ENCODE measurements at places on chromosomes 16 and 17. TPM values are rescaled to one million over a fixed set of nuclear protein-coding genes. Genes with fewer than 3 reads are reported as not detected.

GRCh38 chr16:28930652-28931051 is 1.1 kb upstream of the CD19 start:
- no peak for DNase-seq

GRCh38 chr16:50275428-50276325 is 9.3 kb downstream of the ADCY7 start:
- DNase-seq = no peak

NAGPA gene
- 5.3 TPM for polyA plus RNA-seq

DNA sequence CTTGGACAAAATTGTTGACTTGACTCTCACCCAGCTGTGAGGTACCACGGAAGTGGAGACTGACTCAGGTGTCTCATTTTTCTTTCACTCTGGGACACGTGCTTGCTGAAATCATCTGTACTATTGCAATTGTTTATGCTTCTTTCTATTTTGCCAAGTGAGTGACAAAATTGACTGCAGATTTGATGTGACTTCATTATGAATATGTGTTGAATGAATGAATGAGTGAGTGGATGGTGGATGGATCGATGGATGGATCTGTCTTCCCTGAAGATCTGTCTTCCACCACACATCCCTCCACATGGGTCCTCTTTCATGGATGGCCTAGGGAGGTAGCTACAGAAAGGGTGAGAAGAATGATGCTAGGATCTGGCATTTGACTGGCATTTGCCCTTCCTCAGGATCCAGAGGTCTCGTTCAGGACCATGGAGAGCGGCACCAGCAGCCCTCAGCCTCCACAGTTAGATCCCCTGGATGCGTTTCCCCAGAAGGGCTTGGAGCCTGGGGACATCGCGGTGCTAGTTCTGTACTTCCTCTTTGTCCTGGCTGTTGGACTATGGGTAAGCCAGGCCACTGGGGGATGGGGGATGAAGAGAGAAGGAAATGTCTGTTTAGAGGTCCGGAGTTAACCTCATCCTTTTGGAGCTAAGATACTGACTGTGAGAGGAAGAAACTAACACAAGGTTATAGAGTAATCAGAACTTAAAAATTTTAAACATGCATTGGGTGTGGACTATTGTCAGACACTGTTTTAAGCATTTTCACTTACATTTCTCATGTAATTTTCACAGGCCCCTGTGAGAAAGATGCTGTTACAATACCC is 12.7 kb downstream of the SLC5A11 start:
- no peak for DNase-seq

- no peak for DNase-seq
These were observed 42.9 kb downstream of the HS3ST4 start for GRCh38 chr16:25734430-25735385.

GRCh38 chr17:48565925-48566710 is 12.0 kb downstream of the HOXB4 start:
- DNase-seq = no peak

GRCh38 chr16:5428932-5429331 is 331.3 kb upstream of the EEF2KMT start:
- DNase-seq = no peak

DNA sequence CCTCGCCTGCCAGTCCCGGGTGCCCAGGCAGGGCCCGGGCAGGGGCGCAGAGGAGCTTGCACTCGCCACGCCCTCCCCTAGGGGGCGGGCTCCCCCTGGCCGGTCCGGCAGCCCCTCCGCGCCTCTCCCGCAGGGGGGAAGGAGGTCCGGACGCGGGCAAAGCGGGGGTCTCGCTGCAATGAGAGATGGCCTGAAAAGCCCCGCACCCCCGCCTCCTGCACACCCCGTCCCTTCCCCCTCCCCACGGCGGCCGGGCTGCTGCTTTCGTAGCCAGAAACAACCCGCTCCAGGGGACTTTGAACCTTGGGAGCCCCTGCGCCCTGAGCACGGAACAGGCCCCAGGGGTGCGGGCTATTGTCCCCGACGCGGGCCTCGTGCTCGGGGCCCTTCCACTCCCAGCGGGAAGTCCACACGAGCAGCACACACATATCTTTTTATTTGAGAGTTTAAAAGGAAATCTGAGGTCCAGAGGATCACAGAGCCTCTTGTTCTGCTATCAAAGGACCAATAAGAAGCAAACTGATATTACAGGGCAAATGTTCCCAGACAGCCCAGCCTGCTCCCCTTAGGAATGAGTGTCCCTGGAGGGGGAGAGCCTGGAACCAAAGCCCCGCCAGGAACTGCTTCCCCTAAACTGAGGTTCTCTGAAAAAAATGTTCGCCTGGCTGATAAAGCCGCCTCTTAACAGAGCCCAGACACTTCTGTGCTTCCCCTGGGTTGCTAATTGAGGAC is 5.8 kb upstream of the CBX4 start:
- no peak for DNase-seq

GRCh38 chr17:41498276-41498675 is 7.1 kb downstream of the KRT13 start:
- DNase-seq = no peak

GRCh38 chr17:52294301-52294700 is 135.8 kb upstream of the CA10 start:
- DNase-seq = no peak

KRTAP4-4 gene
- polyA plus RNA-seq = not detected

GRCh38 chr17:29005936-29006511 is at the start of gene SEZ6:
Gene SEZ6, minus strand, starts transcription at chr17:29006033. Its CDS starts 164 bp downstream, at chr17:29005869.
- peak; percentile 67 for DNase-seq

DNA sequence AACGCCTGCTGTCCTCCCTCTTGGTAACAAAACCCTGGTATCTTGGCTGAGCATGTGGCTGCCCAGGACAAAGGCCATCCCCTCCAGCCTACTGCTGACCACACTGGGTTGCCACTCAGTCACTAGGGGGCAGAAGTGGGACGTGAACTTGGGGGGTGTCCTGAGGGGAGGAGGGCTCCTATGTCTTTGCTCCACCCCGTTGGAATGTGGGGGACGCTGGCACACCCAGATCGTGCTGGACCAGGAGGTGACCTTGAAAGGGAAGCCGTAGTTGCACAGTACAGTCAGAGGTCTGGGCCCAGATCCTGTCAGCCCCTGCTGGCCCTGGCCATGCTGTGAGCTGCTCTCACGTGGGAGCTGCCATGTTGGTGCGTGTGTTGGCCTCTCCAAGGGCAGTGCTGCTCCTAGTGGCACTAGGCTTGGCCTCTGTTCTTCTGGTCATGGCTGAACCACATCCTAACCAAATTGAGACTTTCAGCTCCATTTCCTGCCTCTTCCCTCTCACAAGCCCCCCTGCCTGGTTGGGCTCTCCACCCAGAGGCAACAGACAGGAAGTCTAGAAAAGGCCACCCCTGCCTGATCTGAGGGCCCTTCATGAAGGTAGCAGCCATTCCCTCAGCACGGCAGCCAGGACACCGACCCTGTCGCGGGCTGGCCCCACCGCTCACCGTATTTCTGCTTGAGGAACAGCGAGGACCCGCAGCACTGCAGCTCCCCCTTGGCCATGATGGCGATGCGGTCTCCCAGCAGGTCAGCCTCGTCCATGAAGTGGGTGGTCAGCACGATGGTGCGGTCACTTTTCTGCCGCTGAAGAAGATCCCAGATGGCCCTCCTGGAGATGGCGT is 29.0 kb upstream of the RNPS1 start:
- DNase-seq = no peak

CD300LB gene
- polyA plus RNA-seq = 0.15 TPM

Measured in left renal pelvis (tissue), 4 donors.